ENCODE measurements at places on chromosomes 16 and 17.
A peak's percentile ranks its signal among the peaks of the same experiment; 100 is the strongest.

- DNase-seq, result no peak
Observed at GRCh38 chr17:41697122-41697962, 8.7 kb downstream of the EIF1 start.

DNA sequence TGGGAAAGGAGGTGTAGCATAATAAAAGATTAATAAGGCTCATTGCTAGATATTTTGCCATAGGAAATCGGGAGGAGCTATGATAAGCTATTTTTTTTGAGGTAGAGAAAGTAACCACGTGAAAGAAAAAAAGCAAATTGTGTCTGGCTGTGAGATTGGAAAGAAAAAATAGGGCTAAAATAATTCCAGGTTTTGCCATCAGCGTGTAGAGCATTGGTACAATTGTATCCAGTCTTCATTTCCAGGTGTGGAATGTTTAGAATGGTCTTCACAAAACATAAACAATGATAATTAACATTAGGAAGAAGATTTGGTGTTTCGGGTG is 1.1 kb downstream of the TANC2 start:
- no peak for DNase-seq

- DNase-seq, result no peak
Observed at GRCh38 chr17:81400996-81401722, 5.9 kb downstream of the BAHCC1 start.

GRCh38 chr17:8125154-8125946 is 1.4 kb upstream of the HES7 start:
- peak; percentile 78 for DNase-seq

DNA sequence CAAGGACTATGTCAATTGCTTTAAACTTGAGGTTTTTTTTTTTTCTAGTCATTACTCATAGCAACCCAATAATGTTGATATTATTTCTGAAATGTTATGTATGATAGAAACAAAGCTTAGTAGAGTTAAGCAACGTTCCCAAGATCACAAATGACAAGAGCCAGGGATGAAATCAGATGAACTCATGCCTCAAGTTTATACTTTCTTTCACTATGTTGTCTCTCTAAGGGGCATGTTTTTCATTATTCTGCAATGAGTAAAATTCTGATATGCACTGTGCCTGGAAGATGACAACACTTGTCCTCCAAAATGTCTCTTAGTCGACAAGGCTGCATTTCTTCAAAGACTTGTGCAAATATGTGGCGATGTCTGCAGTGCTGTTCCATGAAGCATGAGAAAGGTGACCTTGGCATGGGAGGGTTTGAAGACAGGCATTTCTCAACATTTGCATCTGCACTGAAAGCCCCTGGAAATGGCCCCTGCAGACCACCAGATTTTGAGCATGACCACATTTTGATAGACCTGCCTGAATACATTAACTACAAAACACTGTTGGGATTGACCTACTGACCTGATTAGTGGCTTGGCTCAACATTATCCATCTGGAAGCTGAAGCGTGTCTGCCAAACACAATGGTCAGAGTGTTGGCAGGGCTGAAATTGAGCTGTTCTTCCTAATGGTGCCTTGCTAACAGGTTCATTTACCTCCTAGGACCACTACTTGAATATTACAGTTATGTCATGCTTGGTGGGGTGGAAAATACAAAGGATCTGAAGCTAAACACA is 1027.5 kb downstream of the CDH11 start:
- DNase-seq, result no peak

DNA sequence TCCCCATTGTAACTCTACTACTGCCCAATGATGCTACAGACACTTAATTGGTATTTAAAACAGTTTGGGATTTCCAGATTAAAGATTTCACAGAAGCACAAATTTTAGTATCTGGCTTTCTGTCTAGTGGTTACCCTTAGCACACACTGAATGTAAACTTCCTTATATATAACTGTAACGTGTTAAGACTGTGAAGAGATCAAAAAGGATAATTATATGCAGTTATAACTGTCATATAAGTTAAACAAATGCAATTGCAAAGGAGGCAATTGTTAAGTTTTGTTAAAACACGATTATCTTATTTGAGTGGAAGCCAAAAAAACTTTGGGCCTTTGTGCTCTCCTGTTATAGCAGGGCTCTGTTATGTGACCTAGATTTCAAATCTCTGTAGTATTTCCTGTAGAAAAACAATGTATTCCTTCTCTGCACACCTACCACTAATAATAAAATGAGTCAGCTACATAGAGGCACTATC is 147.9 kb downstream of the STXBP4 start:
- DNase-seq, result no peak

DNA sequence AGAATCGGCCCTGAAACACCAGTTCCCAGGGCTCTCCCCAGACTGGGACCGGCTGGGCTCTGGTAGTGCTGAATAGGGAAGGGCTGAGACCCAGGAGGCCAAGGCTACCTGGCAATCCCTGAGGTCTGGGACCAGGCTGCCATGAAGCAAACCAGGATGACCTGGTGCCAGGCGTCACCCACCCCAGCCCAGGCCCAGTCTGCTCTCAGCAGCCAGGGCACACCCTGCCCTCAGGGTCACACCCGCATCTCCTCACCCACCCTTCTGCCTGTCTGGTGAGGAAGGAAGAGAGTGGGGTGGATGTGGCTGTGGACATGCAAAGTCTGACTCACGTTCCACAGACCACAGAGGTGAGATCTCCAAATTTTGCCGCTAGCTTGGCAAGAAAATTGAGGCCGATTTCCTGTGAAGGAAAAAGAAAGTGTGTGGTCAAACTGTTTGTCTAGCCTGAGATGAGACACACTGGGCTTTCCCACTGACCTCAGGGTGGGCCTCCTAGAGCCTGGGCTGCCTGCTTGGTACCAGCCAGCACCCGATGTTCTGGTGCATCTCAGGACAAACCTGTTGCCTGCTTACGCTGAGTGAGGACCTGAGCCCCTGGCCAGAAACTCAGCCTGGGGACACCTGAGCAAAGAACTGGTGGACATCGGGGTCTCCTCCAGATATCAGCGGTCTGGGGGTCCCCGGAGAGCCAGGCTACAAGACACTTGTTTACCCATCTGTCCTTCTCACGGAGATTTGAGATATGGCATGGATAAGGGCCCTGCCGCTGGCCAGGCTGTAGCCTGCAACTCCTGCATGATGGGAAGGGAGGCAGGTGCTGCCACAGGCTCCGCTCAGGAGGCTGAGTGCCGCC is 6.3 kb upstream of the RAB37 start:
- no peak for DNase-seq

- no peak for DNase-seq
Observed at GRCh38 chr17:46815474-46816353, 2.8 kb downstream of the WNT3 start.

DNA sequence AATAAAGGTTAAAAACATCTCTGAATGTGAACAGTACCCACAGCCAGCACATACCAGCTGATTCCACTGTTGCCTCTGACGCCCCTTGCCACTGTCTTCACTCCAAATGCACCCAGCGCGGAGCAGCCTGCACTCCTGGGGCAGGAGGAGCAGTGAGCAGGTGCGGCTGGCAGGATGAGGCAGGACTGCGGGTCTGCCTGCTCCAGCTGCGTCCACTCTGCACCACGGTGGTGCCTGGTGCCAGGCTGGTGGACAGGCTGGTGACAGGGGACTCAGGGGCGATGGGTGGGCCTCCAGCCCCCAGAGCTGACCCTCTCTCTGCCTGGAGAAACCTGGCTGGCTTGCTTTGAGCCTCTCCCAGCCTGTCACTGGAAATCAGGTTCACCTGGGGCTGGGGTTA is 9.4 kb downstream of the RAB40B start:
- DNase-seq, result no peak

- no peak for DNase-seq
Observed at GRCh38 chr17:2368359-2368758, 31.1 kb downstream of the SGSM2 start.

DNA sequence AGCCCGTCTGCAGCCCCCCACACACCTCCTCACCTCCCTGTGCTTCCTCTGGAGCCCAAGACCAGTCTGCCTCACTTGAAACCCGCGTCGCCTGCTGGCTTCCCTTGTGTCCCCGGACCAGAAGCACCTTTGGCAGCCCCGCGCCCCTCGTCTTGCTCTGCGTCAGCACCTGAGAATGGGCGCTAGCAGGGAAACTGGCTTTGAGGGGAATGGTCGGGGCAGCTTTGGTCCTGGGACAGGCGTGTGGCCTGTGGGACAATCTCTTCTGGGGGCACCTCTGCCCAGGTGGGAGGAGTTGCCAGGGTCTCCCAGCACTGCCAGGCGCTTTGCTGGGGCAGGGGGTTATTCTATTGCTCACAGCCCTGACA is 3.6 kb upstream of the MAFG start:
- no peak for DNase-seq

GRCh38 chr16:10982465-10983150 is 38.2 kb downstream of the CLEC16A start:
- no peak for DNase-seq

DNA sequence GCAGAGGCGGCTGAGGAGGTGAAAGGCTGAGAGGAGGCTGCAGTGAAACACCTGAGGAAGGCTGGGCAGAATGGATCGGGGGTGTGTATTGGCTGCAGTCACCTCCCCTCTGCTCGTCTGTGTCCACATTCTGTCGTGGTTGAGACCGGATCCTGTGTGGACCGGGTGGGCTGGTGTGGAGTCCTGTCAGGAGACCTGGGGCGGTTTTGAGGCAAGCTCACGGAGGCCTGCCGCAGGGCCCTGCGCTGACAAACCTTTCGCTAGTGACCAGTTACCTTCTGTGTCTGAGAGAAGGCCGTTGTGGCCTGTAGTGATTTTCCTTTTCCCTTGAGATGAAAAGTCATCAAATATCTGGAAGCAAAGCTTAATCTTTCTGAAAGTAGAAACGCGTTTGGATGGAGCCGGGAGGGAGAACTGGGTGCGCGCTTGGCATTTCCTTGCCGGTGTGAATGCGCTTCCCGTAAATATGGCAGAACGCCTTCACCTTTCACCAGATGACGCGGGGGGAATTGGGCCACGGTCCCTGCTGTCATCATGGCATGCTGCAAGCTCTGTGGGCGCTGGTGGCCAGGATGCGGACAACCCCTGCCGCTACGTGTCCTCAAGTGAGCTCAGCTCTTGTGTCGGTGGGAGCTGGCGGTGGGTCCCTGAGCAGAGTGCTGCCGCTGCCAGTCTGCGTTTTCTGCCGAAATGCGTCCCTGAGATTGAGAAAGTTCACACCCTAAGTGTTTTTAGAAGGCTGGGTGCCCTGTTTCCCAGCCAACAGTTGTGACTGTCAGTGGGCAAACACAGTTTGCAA is 6.3 kb downstream of the BANP start:
- DNase-seq, result no peak

DNA sequence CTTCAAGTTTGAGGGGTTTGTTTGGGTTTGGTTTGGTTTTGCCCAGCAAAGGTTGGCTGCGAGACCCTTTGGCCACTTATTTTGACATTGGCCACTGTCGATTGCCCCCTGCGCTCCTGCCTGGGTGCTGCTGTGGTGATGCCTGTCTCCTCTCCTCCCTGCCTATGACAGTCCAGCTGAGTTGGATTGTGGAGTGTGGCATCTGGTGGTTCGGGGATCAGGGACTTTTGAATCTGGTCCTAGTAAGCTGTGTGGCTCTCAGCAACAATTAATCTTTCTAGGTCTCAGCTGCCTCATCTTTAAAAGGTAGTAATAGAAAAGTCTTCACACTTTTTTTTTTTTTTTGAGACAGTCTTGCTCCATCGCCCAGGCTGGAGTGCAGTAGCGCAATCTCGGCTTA is 27.1 kb downstream of the CDK5RAP3 start:
- DNase-seq, result no peak

DNA sequence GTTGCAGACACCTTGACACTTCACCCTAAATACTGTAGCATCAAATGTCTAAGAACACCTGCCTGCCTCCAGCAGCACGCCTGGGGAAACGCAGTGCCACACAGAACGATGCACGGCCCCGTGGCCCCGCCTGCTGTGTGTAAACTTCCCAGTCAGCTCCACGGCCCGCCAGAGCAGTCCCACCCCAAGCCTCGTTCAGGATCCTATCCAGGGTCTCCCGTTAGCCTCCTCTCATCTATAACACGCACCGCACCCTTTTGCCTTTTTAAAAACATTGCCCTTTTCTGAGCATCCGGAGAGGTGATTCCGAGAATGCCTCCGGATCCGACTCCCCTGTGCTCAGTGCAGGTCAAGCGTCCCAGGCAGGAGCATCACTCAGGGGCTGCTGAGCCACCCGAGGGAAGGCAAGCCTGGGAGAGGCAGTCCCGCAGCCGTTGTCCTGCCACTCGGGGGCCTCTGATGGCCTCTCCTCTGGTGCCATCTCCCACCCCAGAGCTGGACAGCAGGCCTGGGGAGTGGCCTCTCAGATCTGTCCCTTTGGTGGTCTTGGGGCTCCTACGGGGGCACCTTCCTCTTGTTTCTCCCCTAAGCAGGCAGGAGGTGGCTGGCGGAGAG is 37.9 kb upstream of the SLC38A10 start:
- DNase-seq, result no peak

GRCh38 chr16:27403601-27403992 is 1.6 kb downstream of the IL21R start:
- no peak for DNase-seq

- no peak for DNase-seq
Observed at GRCh38 chr17:43983515-43984411, 20.7 kb upstream of the NAGS start.

DNA sequence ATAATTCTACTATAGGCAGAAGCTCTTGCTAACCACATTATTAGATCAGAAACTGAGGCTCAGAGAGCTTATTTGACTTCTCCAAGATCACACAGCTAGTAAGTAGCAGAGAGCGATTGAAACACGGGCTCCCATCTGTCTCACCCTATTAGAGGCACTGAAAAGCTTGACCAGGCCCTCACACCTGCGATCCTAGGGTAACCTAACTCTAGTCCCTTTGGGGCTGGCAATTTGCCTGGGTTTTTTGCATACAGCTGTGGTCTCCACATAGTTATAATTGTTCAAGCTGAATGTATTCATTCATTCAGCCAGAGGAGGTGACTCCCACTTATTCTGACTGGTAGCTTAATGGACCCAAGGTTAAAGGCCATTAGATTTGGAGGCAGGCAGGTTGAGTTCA is 121.2 kb downstream of the ANKFN1 start:
- no peak for DNase-seq

DNA sequence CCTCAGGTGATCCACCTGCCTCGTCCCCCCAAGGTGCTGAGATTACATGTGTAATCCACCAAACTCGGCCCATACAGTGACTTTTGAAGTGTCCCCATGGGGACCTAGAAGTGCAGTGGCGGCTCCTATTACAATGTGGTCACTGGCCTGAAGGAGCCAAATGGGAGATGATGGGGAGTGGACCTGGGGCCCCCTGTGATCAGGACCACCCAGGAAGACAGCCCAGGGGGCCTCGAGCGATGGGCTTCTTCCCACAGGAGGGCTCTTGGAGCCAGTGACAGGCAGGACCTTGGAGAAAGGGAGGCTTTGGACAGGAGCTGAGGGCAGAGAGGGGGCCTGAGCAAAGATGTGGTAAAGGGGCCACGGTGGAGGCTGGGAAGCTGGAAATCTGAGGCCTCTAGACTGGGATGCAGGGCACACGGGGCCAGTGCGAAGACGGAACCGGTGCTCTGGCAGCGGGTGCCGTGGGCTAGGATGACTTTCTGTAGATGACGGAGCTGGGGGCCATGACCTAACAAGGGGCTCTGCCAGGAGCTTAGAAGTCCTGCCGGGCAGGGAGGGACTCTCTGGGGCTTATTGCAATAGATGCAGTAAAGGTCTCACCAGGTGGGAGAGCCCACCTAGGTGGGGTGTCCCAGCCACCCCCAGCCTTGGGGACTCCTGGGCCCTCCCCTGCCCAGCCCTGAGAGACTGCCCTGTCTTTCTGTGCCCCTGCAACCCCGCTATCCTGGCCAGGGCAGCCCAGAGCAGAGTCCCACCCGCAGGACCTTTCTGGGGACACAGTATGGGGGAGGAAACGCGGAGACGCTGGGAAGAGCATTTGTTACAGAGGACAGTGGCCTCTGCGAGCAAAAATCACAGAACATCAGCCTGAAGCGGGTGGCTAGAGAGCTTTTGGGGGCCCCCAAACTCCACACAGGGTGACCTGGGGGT is 2.7 kb upstream of the C17orf99 start:
- DNase-seq, result no peak

GRCh38 chr16:75376475-75377161 is 56.7 kb downstream of the CFDP1 start:
- no peak for DNase-seq
